ENCODE measurements at places on chromosomes 6 and 20.

DNA sequence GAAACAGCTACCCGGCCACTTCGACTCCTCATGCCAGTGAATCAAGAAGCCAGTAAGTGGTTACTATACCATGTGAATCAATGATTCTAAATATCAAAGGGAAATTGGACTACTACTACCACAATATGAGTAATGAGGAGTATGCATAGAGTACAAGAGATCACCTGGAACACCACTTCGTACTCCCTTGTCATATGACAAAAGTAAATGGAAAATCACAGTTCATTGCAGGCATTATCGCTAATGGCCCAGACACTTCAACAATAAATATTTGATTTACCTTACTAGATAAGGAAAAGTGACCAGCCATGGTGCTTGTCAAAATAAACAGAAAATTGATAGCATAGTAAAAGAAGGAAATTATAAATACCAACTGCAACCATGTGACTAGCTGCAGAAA lies 73.1 kb downstream of the BMP5 start:
- no peak for DNase-seq

GRCh38 chr6:2086326-2086965 lies 159.0 kb downstream of the GMDS start:
- DNase-seq = no peak

DNA sequence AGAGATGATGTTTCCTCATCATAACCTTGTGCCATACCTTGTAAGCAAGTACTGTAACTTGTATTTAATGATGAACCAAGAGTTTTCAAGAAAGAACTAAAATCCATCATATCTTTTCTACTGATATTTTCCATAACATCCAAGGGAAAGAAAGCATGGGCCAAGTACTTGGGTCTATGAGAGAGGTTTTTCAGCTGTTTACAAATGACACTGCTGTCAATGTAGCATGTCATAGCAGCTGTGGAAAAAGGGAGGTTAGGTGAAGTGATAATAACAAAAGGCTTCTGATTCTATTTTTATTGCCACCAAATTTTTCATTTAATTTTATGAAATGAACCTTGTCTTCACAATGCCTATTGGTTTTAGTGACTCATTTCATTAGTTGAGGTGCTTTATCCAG lies 482.3 kb downstream of the LMBRD1 start:
- DNase-seq = no peak

GRCh38 chr6:71403422-71404134 lies 115.0 kb downstream of the OGFRL1 start:
- peak; percentile 40 for DNase-seq

GRCh38 chr20:16528078-16528477 lies 45.2 kb downstream of the KIF16B start:
- peak; percentile 2 for DNase-seq

- no peak for DNase-seq
Measured at GRCh38 chr20:6700563-6701329, 66.7 kb upstream of the BMP2 start.

- DNase-seq = no peak
Measured at GRCh38 chr6:55875400-55875799, at the start of gene BMP5. TSS of gene BMP5 (minus strand) at chr6:55875590. CDS start at chr6:55874865, 725 bp downstream.

DNA sequence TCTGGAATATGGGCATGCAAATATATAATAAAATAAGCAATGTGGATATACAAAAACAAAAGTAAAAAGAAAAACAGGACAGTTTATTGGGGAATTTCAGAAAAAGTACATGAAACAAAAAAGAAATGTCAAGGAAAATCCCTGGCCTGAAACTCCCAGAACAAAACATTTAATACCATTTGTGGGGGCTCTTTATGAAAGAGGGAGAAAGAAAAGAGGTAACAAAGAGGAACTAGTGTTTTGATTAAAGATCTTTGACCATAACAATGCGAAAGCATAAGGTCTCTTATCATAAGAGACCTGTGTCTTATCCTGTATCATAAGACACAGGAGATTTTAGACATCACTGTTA lies 88.6 kb upstream of the ARID1B start:
- no peak for DNase-seq

DNA sequence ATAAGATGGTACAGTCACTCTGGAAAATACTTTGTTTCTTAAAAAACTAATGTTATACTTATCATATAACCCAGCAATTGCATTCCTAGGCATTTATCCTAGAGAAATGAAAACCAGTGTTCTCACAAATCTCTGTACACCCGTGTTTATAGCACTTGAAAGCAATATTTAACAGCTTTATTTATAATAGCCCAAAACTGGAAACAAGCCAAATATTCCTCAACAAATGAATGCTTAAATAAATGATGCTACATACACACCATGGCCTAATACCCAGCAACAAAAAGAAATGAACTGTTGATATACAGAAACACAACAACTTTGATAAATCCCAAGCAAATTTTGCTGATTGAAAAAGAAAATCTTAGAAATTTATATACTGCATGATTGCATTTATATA lies 51.3 kb downstream of the GFRA4 start:
- DNase-seq = no peak

DNA sequence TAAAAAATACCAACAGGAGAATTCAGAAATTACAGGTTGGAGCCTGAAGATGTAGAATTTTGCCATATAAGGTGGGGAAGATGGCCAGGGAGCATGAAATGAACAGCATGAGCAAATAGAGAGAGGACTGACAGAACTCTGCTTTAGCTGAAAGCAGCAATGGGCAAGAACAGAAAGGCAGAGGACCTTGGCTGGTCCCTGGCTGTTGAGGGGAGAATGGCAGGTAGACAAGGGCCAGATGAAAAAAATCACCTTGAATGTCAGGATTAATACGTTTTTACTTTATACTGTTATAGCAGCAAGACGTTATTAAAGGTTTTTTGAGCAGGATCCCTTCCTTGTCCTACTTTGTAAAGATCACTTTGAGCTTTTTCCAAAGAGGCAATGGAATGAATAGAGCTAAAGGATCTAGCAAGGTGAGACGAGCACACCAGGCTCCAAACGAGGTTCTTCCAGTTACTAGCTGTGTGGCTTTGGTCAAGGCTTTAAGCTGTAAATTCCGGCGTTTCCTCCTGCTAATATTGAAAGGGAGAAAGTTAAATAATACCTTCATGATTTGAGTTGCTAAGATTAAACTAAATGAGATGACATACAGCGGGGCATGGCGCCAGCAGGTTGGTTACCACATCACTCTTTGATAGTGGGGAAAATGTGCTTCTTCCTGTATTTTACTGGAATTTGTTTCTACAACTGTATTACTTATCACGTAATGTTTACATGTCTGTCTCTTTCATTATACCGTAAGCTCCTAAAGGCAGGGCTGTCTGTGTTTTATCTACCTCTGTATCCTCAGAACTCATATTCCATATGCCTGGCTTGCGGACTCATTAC lies 776 bp downstream of the PPIL1 start:
- no peak for DNase-seq
